ENCODE measurements at places on chromosomes 7 and 10.

DNA sequence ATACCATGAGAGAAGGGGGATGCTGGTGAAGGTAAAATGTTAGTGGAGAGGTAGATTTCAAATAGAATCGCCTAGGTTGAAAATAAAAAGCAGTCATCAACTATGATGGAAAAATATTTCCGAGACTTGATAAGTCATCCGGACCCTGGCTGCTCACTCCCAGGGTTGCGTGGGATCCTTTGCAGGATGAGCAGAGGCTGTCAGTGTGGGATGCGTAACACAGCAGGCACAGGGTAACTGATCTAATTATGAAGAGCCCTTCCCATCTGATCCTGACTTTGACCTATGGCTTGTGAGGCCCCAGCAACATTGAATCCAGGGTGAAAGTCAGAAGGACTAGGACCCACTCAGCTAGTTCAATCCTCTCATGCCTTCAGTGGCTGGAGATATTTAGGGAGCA lies 236.9 kb downstream of the DPP6 start:
- DNase-seq, result no peak

DNA sequence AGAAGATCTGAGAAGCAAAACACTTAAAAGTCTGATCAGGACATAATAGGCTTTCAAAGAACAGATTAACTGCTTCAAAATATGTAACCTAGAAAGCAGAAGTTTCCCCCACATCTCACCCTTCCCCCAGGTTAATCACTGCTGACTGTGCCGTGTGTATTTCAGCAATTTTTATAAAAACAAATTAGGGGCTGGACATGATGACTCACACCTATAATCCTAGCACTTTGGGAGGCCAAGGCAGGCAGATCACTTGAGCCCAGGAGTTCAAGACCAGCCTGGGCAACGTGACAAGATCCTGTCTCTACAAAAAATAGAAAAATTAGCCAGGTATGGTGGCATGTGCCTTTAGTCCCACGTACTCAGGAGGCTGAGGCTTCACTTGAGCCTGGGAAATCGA lies 67.6 kb upstream of the GATA3 start:
- no peak for DNase-seq

DNA sequence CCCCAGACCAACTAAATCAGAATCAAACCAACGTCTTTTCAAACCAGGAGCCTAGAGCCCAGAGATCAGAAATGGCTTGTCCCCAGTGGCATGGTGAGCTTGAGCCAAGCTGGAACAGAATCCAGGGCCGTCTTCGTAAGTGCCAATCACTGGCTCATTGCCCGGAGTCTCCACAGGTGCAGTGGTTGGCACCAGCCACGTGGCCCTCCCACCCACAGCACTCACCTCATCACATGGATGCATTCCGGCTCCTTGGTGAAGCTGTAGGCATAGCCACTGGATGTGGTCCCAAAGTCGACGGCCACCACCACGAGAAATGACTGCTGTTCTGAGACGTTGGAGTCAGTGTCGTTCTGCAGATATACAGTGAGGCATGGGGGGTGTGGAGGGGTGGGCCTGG lies 37.4 kb downstream of the HSPA12A start:
- DNase-seq, result no peak

DNA sequence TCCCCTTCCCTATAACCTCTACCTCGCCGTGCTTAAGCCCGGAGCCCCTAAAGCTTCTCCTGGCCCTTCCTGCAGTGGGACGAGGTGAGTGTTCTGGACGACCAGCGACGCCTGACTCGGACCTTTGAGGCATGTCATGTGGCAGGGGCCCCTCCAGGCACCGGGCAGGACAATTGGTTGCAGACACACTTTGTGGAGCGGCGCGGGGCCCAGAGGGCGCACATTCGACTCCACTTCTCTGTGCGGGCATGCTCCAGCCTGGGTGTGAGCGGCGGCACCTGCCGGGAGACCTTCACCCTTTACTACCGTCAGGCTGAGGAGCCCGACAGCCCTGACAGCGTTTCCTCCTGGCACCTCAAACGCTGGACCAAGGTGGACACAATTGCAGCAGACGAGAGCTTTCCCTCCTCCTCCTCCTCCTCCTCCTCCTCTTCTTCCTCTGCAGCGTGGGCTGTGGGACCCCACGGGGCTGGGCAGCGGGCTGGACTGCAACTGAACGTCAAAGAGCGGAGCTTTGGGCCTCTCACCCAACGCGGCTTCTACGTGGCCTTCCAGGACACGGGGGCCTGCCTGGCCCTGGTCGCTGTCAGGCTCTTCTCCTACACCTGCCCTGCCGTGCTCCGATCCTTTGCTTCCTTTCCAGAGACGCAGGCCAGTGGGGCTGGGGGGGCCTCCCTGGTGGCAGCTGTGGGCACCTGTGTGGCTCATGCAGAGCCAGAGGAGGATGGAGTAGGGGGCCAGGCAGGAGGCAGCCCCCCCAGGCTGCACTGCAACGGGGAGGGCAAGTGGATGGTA lies 9.2 kb downstream of the EPHB6 start:
- DNase-seq, result no peak

GRCh38 chr10:118076705-118077104 lies 30.0 kb upstream of the RAB11FIP2 start:
- no peak for DNase-seq
